Inflammatory macrophage (primary cell): ENCODE measurements at places on chromosomes 5 and 9.

DNA sequence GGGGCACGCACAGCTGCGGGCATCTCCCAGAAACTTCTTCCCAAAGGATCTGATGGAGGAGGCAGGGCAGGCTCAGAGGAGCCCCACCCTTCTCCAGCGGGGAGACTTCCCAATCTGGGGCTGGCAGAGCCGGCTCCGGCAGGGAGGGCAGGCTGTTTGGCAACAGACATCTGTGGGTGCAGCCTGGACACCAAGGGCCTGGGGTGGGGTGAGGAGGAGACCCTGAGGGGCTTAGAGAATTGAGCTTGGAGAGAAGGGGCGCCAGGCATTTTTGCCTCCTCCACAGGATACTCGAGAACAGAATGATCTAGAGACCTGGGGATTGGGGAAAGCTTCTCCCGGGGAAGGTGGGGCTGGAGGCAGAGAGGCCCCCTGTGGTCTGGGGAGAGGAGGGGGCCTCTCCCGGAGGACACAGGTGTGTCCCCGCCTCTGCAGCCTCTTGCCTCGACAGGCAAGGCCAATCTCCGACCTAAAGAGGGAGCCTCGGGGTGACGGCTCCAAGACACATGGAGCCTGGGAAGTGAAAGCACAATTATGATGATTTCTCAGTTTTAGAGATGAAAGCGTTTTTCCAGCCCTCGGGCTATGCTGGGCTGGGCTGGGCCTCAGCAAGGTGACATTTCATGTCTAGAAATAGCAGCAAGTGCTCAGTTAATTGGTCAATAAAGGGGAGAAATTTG lies 8.4 kb downstream of the LHX3 start:
- no peak for DNase-seq

DNA sequence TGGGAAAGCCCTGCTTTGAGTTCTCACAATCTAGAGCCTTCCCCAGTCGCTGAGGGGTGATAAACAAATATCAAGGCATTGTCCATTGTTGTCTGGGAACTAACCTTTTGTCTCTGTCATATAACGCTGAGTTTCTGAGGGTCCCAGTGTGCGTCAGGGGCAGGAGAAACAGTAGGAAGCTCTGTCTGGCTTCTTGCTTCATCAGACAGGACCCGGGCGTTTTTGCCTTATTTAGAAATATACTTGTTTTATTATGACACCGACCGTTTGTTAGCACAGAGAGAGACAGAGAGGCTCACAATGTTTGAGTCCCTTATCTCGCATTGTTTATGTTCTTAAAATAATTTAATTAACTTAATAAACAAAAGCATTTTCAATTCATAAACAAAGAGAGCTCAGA lies 204.9 kb upstream of the GAS1 start:
- no peak for DNase-seq

DNA sequence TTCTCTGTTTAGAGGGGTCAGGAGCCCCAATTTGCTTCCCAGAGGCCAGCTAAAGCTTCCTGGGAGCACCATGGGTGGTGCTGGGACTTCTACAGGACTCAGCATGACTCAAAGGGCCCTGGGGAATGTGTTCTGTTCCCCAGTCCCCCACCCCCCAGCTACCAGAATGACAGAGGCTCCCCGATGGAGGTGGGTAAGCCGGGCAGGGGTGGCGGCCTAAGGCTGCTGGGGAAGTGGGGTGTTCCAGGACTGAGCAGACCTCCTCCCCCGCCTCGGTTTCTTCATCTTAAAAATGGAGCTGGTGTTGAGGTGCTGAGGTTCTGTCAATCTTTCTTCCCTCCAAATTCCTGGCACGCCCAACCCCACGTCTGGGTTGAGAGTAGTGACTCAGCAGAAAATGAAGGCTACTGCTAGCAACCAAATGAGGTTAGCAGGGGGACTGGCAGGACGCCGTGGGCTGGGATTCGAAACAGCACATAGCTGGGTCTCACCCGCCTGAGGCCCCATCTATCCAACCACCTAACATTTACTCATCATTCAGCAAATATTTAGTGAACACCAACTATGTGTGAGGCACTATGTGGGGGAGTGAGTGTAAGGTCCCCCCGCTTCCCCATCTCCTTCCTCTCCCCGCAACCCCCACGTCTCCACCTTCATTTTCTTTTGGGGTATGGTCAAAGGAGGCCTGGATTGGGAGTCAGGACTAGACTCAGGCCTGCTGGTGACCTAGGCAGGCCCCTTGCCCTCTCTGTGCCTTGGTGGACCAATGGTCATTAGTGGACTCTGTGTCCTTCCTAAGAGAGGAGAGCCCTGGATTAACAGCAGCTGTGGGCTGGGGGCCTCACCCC lies 50.2 kb downstream of the C9orf50 start:
- peak; percentile 50 for DNase-seq

- DNase-seq, result no peak
Measured at GRCh38 chr9:69083321-69083720, 47.8 kb downstream of the FXN start.

GRCh38 chr5:142542078-142542477 lies 143.8 kb downstream of the FGF1 start:
- DNase-seq, result no peak

GRCh38 chr5:159174511-159175168 lies 34.7 kb downstream of the RNF145 start:
- no peak for DNase-seq

GRCh38 chr9:137441289-137441934 lies at the start of gene ENTPD8:
ENTPD8 (minus strand) TSS chr9:137441357; CDS start chr9:137438285, 3,072 bp downstream.
- no peak for DNase-seq

GRCh38 chr5:123223921-123224320 lies 134.9 kb downstream of the PRDM6 start:
- no peak for DNase-seq

- DNase-seq, result no peak
Measured at GRCh38 chr5:7395947-7396712, at the start of gene ADCY2. ADCY2 (plus strand) TSS chr5:7396138; CDS start chr5:7396297, 159 bp downstream.

DNA sequence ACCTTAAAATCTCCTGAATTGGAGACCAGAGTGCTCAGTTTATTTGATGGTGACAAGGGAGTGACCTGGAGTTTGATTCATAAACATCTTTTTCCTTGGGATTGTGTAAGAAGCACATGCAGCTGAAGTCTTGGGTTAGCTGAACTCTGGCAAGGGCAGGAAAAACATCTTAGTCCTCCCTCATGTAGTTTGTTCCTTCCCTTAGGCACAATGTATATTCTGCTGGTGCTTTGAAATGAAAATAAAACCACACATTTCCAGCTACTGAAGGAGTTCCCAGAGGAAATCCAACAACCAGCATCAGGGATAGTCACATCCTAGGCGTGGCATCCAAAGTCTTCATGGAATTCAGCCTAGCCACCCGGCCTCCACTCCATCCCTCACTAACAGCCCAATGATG lies 95.2 kb upstream of the PAPPA start:
- no peak for DNase-seq

DNA sequence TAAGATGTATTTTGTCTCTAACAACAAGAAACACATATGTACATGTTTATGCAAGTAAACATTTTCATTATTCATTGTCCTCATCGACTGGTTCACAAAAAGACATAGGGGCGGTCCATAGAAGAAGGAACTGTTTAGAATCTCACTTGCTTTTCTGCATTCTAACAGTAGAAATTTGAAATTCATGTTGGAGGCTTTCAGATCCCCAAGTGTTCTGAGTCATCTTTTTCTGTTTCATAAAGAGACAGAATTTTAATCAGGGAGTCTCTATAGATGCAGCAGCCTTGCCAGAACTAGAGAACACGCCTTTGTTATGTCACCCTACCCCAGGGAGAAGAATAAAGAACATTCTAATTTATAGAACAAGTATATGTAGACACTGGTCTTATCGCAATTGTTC lies 324.3 kb downstream of the GABRG2 start:
- no peak for DNase-seq

DNA sequence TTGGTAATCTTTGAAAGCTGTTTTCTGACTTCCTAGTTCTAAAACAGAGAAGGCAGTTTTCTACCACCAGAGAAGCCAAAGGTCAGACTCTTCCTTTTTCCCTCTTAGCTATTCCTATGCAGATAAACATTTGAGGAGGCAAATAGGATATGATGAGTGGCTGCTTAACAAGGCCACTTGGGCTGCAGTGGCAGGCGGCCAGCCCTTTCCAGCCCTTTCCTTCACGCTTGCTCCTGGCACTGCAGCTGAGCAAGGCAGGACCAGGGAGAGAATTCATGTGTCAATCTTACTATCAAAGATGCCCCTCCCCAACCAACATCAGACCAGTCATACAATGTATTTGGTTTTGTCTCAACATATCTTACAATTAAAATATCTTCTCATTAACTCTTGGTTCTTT lies 36.8 kb upstream of the RNF38 start:
- DNase-seq, result no peak

GRCh38 chr5:65100911-65101631 lies 332.3 kb downstream of the CWC27 start:
- DNase-seq, result peak; percentile 25

GRCh38 chr5:61491861-61492260 lies 159.8 kb downstream of the ZSWIM6 start:
- no peak for DNase-seq

DNA sequence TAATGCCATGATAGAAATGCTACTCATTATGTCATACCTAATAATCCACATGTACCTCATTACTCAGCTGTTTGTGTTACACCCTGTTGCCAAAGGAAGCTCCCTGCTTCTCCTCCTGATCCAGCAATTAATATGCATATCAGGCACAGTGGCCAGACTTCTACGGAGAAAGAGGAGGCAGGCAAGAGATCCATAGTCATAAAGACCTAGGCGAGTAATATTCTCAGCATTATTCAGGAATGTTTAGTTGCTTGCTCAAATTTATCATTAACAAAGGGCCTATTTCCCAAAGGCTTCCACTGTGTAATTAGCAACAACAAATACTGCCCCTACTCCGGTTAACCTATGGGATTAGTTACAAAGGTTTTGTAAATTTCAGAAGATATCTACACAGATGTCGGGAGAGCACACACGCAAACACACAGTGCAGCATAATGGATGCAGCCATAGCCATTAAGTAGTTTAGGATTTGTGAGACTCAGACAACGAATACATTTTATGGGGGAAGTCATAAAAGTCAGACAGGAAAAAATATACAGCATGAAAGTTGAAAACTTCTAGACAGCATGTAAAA lies 192.6 kb downstream of the EFNA5 start:
- DNase-seq, result no peak

DNA sequence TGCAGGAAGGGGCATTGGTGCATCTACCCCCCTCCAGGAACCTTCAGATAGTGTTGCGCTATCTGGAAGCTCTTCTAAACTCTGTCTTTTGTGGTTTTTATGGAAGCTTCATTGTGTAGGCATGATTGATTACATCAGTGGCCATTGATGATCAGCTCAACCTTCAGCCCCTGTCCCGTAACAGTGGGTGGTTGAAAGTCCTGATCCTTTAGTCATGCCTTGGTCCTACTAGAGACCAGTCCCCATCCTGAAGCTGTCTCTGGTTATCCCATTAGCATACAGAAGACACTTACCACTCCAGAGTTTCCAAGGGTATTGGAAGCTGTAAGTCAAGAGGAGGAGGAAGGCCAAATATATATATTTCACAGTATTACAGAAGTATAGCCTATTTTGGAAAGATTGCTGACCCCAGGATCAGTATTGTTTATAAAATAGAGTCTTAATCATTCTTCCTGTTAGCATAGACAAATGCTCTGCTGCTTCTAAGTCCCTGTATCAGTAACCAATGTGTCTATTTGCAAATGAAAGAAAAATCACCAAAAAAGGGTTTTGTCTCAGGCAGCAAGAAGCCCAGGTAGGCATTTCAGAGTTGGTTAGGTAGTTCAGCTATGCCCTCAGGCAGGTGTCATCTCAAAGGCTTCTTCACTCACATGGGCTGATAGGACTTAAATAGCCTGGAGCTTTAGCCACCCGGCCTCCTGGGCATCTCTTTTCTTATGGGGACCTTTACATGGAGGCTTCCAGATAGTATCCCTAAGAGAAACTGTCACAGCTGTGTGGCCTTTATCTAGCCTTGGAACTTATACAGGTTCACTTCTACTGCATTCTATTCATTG lies 41.6 kb downstream of the SPIN1 start:
- DNase-seq, result no peak

DNA sequence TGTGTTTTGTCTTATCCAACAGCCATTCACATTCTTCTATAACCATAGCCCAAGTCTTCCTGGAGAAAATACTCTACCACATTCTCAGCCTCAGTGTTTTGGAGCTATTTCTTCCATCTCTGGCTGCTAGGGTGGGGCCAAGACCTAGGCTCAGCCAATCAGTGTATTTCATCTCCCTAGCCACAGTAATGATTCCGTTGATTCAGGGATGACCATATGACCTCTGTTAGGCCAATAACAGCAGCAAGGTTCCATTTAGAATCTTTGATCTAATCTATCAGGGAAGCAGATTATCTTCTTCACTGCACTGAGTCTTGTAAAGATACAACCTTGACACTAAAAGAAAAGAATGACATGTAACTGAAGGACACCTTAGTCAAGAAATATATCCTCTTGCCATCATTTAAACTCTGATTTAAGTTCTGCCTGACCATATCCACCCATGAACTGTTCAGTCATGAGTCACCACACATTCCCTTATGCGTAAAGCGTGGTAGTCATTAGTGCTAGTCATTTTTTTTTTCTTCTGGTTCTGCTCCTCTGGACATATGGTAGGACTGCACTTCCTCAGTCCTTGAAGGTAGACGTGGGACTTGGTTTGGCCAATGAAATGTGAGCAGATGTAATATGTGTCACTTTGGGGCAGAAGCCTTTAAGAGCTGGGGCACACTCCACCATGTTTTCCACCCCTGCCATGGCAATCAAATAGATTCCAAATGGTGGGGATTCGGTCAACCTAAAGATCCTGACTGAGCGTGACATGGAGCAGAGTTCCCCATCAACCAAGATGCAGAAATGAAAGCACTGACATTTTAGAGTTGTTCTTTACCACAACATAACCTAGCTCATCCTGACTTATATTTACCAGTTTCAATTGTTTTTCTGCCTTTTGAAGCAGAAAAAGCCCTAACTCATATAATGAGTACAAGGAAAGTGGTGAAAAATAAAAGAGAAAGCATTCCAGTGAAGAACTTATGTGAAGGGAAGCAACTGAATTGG lies 12.7 kb upstream of the PRELID2 start:
- DNase-seq, result no peak

- DNase-seq, result no peak
Measured at GRCh38 chr9:17888066-17888465, 309.2 kb downstream of the SH3GL2 start.
